ENCODE measurements at places on chromosomes 12 and 14.

GRCh38 chr14:73273799-73274198 lies 36.5 kb downstream of the PAPLN start:
- DNase-seq, result no peak

DNA sequence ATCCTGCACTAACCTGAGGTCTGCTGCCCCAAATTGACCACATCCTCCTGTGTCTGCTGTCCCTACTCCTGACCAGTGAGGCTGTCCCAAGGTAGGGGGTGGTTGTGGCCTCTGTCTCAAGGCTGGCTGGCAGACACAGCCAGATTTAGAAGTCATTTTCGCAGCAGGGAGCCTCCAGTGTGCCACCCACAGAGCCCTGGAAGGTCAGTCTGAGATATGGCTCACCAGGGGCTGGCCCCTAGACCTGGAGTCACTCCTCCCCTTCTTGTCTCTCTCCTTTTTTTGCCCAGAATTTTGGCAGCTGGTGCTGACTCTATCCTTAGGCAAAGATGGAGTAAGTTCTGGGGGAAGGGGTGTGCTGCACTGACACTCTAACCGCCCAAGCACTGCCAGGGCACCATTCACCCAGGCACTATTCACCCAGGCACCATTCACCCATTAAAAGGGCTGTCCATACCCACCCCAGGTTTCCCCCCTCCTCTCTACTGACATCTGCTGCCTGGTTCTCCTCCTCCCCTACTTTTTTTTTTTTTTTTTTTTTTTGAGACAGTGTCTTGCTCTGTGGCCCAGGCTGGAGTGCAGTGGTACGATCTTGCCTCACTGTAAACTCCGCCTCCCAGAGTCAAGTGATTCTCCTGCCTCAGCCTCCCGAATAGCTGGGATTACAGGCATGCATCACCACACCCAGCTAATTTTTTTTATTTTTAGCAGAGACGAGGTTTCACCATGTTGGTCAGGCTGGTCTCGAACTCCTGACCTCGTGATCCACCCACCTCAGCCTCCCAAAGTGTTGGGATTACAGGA lies 7.7 kb downstream of the DDN start:
- no peak for DNase-seq

DNA sequence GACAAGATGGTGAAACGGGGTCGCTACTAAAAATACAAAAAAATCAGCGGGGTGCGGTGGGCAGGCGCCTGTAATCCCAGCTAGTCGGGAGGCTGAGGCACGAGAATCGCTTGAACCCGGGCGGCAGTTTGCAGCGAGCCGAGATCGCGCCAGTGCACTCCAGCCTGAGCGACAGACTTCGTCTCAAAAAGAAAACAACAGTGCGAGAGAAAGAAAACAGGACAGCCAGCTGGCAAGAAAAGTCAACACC lies 633 bp upstream of the RNU4-2 start:
- no peak for DNase-seq

- DNase-seq, result no peak
Measured at GRCh38 chr12:28537474-28537873, 347.2 kb downstream of the CCDC91 start.

GRCh38 chr12:1913377-1914113 lies 4.9 kb downstream of the CACNA2D4 start:
- no peak for DNase-seq

DNA sequence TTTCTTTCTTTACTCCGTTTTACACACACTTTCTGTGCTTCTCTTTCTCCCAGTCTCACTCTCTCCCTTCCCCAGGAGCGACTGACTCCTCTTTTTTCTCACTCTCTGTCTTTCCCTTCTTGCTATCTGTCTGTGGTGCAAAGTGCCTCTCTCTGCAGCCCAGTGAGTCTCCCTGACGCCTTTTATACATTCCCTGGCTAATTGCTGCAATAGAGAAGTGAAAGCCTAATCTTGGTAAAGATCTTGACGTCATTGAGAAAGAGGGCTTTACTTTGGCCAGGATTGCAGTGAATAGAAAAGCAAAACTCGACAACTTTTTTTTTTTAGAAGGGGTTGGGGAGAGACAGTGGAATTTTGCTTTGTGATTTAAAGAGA lies 706 bp upstream of the DIO2 start:
- no peak for DNase-seq

DNA sequence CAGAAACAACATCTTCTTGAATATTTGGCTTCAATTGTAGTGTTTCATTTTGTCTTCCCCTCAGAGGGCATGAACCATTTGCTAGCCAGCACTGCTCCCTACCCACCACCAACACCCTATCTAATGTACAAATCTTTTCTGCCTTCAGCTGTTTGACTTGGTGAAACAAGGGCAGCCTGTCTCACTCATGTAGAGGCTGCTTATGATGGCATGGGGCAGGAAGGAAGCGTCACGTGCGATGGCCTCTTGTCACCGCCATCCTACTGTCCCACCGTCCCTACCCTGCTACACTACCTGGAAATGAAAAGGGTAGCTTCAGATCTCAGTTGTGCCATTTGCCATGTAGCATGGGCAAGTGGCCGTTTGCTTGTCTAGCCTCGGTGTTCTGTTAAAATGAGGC lies 29.9 kb upstream of the LRTM2 start:
- DNase-seq, result no peak

- DNase-seq, result no peak
Measured at GRCh38 chr12:3744229-3744901, 8.5 kb downstream of the CRACR2A start.

GRCh38 chr12:90207799-90208198 lies 499.2 kb upstream of the ATP2B1 start:
- no peak for DNase-seq

DNA sequence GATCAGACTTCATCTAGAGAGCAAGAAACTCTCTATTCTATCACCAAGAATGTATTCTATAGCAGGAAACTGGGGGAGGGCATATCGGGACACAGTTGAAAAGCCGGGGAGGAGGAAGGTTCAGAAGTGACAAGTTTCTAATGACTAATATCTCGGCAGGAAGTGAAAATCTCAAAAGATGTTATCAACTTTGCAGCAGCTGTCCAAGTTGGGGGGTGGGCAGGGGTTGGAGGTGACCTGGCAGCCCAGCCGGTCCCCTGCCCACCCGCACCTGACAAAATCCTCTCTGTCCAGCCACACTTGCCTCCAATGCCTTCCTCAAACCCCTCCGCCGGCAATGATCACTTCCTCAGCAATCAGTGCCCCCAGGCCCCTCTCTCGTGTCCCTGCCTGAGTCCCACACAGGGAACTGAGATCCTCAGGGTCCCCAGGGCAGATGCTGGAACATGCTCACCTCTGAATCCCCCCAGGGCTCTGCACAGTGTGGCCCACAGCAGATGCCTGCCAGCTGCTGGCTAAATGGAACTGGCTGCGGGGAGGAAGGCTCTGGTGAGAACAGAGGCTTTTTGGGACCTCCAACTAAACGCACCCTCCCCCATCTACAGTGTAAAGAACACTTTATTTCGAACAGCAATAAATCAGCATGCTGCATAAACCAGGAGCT lies 43.9 kb downstream of the CCDC88C start:
- DNase-seq, result no peak
